ENCODE measurements at places on chromosomes 3 and 15.
A peak's percentile ranks its signal among the peaks of the same experiment; 100 is the strongest.

- DNase-seq = no peak
Observed at GRCh38 chr15:72614810-72615532, 39.5 kb upstream of the GOLGA6B start.

GRCh38 chr3:71065764-71066013 lies 517.8 kb downstream of the FOXP1 start:
- DNase-seq = no peak

DNA sequence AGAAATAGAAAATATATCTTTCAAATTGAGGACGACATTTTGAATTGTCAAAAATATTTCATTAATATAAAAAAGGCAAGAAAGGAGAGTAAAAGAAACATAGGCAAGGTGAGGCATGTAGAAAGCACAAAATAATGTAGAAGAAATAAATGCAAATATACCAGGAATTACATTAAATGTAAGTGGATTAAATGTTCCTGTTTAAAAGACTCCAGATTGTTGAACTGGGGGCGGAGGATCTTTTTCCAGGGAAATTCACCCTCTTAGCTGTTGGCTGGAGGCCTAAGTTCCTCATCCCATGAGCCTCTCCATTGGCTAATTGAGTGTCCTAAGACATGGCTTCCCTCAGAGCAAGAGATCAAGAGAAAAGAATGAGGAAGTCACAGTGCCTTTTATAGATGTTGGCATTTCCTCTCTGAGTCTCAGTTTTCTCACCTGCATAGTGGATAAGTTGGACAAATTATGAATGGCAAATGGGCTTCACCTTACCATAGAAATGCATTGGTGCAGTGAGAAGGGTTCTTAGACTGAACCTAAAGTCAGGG lies 147.4 kb upstream of the SMAD3 start:
- no peak for DNase-seq

DNA sequence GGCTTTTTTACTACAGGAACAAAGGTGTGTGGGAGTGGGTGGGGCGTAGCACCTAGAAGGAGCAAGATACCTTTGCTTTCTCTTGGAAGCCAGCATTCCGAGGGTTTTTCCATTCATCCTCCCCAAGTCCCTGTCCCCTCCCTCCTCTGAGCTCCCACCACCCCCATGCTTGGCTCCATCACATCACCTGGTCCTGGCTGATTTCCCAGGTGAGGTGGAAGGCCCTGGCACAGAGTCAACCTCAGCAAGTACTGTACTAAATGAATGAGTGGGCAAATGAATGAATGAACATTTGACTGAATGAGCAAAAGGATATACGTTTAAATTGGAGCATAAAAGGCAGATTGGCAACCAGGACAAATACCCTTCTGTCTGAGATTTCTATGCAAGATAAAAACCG lies 45.4 kb downstream of the DZIP1L start:
- DNase-seq = no peak

- DNase-seq = no peak
Observed at GRCh38 chr3:177622520-177622919, 425.2 kb upstream of the TBL1XR1 start.

DNA sequence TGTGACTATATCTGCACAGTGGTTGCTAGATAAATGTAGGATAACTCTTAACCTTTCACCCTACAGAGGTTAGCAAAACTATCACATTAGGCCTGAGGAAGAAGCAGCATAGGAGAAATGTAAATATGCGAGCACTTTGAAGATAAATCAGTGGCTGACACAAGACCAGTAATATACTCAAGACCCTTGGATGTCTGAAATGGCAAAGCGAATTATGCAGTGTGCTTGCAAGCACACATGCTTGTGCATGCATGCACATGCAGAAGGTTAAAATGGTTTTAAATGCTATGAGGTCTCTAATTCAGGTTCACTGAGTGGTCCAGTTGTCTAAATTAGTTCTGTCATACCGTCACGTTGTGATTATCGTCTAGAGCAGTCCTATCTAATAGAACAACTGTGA lies 13.6 kb upstream of the UTS2B start:
- DNase-seq = no peak

GRCh38 chr15:80160570-80161156 lies 7.9 kb downstream of the FAH start:
- DNase-seq = peak; percentile 86

GRCh38 chr3:143414571-143415253 lies 295.1 kb downstream of the CHST2 start:
- DNase-seq = no peak

DNA sequence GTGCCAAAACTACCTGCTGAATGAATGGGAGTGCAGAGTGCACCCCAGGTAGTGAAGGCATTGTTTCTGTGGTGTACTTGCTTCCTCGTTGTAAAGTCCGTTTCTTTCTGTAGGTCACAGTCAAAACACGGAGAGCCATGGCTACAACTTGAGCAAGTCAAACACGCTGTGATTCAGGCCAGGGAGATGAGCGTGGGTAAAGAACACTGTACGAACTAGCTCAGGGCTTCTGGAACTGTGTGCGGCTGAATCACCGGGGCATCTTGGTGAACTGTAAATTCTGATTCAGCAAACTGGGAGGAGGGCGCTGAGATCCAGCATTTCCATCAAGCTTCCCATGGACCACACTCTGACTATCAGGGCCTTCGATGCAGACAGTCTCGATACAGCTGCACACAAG lies 5.0 kb upstream of the TNK2 start:
- DNase-seq = no peak

GRCh38 chr3:60912142-60912541 lies 339.1 kb downstream of the FHIT start:
- no peak for DNase-seq
